ENCODE measurements at places on chromosomes 7 and 10.

DNA sequence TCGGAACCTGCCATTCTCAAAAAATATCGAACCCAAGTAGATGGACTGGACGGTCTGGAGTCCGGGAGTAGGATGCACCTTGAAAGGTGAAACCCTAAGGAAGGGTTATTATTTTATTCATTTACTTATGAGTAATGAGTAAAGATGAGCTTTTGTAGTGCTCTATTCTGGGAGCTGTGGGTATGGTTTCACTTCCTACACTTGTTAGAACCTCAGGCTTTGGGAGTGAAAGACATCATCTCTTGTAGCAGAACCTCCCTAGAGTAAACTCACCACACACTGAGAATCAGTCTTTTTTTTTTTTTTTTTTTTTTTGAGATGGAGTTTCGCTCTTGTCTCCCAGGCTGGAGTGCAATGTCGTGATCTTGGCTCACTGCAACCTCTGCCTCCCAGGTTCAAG, 389.4 kb upstream of the AUTS2 start:
- DNase-seq: no peak

DNA sequence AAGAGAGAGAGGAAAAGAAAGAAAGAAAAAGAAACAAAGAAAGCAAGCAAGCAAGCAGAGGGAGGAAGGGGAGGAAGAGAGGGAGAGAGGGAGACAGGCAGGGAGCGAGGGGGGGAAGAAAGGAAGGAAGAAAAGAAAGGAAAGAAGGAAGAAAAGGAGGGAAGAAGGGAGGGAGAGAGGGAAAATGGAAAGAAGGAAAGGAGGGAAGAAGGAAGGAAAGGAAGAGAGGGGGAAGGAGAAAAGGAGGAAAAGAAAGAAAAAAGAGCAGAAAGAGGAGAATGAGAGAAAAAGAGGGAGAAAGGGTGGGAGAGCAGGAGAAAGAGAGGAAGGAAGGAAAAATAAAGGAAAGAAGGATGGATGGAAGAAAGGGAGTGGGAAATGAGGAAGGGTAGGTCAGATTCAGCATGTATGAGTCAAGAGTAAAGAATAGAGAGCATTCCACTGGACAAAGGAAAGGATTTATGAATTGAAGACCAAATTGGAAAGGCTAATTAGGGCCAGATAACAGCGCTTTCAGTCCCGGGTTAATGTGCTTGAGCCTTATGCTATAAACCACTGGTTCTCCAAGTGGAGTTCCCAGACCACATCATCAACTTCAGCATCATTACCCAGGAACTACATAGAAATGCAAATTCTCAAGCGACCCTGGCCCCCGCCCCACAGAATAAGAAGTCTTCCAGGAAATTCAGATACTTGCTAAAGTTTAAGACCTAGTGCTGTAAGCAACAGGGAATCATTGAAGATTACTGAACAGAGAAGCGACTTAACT, 85.1 kb downstream of the C10orf90 start:
- no peak for DNase-seq

- no peak for DNase-seq
These were observed 34.0 kb downstream of the HSPA12A start for GRCh38 chr10:116708391-116708821.

DNA sequence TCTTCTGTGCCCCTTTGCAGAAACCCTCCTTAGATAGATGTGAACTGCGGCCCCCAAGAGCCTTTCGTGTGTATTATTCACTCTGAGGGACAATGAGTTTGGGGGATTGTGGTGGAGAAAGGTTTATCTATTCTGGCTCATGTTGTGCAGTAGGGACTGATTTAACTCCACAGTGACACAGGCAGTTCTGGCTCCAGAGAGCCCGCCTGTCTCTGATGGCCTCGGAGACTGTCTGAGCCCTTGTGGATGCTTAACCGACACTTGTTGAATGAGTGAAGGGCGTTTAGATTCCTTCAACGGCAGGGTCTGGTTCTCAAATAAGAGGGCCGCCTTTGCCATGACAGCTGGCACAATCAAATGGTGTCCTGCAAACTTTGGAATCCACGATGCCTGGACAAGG, 5.8 kb downstream of the NPTX2 start:
- no peak for DNase-seq

DNA sequence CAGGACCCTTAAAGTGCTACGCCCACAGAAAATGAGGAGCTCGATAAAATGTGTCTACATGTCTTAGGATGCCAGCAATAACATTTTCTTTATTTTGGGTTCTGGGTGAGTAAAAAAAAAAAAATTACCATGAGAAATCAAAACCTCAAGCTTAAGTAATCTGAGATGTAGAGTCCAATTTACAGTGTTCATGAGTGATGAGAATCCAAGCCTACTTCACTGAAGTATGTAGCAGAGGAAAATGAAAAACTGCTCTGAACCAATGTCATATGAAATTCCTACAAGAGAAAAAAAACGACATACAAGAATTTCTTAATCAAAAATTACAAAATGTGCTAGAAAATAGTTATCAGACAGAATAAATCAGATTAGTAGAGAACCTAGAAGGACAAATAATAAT, 274.4 kb downstream of the HTR7 start:
- no peak for DNase-seq

- DNase-seq: no peak
These were observed 2.3 kb upstream of the TMEM184A start for GRCh38 chr7:1558181-1558811.

DNA sequence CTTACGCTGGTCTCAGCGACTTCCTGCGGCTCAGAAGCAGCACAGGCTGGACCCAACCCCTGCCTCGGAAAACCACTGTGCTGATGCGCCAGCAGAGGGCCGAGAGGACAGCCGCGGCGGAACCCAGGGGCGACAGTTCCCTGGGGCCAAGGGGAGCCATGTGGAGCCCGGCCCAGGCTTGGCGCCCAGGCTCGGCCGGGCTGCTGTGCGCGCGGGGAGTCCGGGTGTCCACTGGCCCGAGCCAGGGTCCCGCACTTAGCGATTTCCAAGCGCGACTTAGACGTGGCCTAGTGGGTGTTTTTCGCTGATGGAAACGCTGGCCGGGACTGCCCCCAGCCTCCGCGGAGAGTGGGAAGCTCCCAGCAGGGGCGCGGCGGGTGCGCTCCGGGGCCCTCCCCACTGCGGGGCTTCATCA, 18.6 kb upstream of the ZNF32 start:
- no peak for DNase-seq

- no peak for DNase-seq
These were observed 11.6 kb downstream of the GNA12 start for GRCh38 chr7:2832461-2832860.

- DNase-seq: no peak
These were observed 48.4 kb downstream of the SHH start for GRCh38 chr7:155763691-155764437.

DNA sequence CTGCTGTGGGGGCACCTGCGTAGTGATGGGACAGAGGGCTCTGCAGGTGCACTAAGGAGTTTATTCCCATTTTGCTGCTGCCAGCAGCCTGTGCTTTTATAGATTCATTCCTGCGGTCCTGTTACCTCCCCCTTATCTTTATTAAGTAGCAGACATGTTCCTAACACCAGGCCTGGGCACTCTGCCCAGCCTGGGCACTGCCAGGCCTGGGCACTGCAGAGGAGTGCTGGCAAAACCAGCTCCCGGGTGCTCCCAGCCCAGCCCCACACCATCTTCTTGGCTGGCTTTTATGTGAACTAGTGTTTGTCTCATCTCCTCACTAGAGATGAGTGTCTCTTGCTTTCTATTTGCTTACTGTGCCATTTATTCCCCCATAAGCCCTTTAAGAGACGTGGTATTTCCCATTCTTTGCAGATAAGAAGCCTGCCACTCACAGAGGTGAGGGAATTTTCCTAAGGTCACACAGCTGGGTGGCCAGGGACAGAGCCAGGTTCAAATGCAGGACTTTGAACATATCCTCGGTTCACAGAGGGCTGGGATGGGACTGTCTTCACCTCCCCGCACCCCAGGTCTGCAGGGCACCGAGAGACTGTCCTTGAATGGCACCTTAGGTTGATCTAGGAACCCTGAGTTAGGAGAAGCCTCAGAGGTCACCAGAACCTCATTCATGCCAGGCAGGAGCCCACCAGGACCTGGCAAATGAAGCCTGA, 14.6 kb upstream of the DRGX start:
- no peak for DNase-seq

DNA sequence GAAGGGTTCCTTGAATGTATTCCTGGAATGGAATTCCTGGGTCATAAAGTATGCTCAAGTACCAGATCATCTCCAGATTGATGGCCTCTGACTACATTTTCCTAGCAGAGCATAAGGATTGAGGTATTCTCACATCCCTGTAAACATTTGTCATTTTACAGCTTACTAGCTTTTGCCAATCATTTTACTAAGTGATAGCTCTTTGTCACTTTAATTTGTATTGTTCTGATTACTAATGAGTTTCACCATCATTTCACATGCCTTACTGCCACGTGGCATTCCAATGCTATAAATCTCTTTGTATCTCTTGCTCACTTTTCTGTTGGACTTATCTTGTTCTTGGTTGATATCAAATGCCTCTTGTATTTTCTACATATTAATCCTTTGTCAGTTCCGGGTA, 68.6 kb upstream of the CACNB2 start:
- DNase-seq: no peak

- no peak for DNase-seq
These were observed 1437.9 kb downstream of the REEP3 start for GRCh38 chr10:64959116-64959515.

GRCh38 chr7:105002-105401, 87.4 kb upstream of the FAM20C start:
- DNase-seq: no peak

DNA sequence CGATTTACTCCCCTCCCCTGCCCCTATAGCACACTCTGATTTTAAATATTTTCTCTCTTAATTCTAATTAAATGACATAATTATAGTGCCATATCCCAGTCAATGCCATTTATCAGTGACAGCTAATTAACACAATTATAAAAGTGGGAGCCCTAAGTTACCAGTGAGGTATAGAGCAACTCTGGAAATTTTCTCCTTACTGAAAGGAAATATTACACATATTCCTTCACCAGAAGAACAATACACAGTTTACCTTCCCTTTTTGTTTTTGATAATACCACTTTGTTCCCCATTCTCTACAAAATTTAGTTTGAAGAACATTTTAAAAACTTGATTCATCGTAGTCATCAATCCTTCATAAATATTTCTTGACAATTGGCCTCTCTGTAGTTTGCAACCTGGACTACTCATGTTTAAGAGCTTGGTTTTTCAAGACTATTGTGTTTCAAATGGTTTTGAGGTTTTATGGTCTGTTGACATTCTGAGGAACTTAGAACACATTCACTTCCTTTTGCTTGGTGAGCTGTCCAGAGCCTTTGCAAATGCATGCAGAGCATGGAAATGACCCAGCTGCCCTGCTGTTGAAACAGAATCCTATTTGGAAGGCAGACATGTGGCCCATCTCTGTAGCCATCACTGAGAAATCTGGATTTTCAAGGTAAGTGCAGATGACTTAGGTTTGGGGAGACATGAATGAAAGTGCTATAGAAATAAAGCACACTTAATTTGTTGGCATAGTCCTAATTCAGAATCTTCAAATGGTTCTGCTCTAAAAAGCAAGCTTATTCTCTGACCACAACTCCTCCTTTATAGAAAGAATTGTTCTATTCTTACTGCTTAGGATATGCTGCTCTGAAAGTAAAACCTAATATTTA, at the start of gene GPR141:
Gene GPR141 (plus strand): TSS at position 521 of the 875 bp plus-strand sequence. CDS start 56,628 bp downstream, outside the sequence.
- no peak for DNase-seq

DNA sequence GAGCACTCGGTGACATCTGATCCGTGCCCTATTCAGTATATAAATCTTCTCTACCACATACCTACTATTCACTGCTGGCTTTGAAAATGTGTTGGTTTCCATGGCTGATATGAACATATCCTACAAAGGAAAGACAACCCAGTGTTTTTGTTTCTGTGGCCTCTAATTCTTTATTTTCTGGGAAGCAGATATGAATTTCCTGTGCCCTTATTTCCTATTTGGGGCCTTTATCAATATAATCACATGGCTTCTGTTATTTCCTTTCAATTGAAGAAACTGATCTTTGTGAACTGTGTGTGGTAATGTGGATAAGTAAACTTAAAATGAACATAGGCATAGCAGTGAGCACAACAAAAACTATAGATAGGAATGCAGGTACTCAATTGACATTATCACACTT, 10.6 kb downstream of the CCNJ start:
- no peak for DNase-seq

GRCh38 chr7:138024343-138024691, 22.4 kb upstream of the CREB3L2 start:
- no peak for DNase-seq
